ENCODE measurements at places on chromosomes 2 and 18.

- no peak overlapping the region for H3K4me3 ChIP-seq
- H3K36me3 ChIP-seq: no peaks in the 10 kb centered on the region
- H3K27me3 ChIP-seq: no peaks in the 10 kb centered on the region
- no peak overlapping the region for H3K27ac ChIP-seq
- no peak for DNase-seq
Measured at GRCh38 chr2:239803102-239803765, 221.9 kb downstream of the NDUFA10 start.

DNA sequence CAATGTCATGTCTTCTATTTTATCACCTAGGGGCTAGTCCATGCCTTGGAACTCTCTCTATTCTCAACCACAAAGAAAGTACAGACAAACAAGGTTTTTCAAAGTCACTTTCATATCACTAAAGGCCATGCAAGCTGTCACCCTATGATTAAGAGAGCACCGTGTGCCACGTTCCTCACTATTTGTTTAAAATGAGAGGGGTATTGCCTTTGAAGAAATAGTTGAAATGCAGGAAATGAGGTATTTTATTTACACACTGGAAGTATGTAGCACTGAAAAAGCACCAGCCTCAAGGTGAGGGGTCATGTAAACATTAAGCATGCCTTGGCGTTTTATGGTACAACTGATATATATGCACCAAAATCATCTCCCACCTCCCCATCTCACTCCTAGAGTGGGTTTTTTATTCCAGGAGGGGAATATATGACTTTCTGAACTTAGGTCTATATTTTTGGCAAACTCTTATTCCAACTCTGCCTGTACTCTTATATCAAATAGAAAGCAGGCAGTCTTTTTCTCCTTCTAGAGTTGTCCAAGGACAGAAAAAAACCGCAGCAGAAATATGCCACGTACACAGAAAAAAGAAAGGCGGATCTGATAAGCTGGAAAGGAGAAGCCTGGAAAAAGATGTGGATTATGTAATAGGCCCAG lies 53.5 kb downstream of the VSNL1 start:
- H3K4me1 ChIP-seq: no peaks in the 10 kb centered on the region
- no peak overlapping the region for H3K4me3 ChIP-seq
- no peaks in the 10 kb centered on the region for H3K36me3 ChIP-seq
- DNase-seq: no peak

DNA sequence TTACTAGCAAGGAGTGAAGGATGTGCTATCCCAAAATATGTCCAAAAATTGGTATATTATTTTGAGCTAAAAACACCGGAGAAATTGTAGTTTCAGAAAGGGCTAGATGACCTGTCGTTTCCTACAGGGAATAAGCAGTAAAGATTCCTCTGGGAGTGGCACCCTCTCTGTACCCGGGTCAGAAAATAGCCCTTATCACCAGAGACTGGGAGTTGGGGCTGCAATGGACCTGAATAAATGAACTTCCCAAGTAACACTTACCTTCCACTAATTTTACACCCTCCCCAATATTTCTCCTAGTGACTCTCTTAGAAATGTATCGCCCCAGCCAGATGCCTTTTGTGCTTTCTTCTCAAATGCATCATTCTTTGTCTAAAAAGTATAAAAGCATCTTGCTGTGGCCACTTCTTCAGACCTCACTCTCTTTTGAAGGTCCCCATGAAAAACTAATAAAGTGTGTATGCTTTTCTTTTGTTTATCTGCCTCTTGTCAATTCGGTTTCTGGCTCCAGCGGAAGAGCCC lies 734 bp upstream of the RMC1 start:
- H3K4me1 ChIP-seq: peaks cover 10% of the 10 kb centered on the region
- peak overlapping the region; percentile 96 for H3K4me3 ChIP-seq
- DNase-seq: no peak
- H3K27me3 ChIP-seq: no peaks in the 10 kb centered on the region
- H3K36me3 ChIP-seq: peaks cover 18% of the 10 kb centered on the region

DNA sequence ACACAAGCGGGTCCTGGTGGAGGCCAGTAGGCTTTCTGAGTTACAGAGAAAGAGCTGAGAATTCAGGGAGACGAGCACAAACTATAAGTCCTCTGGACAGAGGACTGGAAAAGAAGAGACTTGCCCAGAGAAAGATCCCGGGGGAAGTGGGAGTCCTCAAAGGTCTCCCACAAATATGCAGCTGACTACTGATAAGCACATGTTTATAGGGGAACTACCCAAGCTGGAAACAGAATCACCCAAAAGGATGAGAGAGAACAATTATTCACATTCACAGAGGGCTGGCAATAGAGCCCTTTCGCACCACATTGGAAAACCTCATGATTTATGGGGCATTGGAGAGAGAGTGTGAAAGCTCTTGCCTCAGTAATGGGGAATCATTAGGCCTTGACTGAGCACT lies 337.6 kb downstream of the IRS1 start:
- H3K4me1 ChIP-seq: no peaks in the 10 kb centered on the region
- no peak overlapping the region for H3K27ac ChIP-seq
- no peak overlapping the region for H3K4me3 ChIP-seq
- no peak for DNase-seq
- no peaks in the 10 kb centered on the region for H3K36me3 ChIP-seq

DNA sequence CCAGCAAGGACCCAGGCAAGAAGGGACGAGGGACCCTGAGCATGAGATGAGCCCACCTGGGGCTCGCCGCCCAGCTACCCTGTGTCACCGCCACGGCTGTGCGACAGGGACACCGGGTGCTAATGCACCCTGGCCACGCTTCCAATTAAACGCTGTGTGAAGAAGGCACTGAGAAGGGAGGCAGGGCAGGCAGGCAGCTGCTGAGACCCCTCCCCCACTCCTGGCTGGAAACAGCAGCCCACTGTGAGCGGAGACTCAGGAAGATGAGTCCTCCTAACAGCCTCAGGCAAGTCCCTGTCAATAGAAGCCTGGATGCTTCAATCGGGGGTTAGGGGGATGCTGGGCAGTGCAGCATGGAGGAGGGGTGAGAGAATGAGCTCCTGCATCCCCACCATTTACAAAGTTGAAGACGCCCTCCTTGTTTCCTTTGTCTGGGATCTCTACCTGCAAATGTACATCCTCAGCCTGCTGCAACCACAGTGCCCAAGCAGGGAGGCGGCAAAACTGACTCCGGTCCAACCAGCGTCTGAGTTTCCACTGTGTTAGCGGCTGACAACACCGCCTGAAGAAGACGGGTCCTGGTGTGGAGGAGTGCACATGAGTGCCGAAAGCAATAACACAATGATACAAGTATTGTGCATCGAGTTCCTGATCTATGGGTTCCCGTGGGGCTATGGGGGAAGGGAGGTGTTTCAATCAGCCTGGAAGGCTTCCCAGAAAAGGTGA lies 12.8 kb downstream of the TMEM163 start:
- H3K27me3 ChIP-seq: no peaks in the 10 kb centered on the region
- no peak overlapping the region for H3K4me3 ChIP-seq
- no peaks in the 10 kb centered on the region for H3K36me3 ChIP-seq
- H3K27ac ChIP-seq: no peak overlapping the region
- no peaks in the 10 kb centered on the region for H3K4me1 ChIP-seq
- DNase-seq: no peak

DNA sequence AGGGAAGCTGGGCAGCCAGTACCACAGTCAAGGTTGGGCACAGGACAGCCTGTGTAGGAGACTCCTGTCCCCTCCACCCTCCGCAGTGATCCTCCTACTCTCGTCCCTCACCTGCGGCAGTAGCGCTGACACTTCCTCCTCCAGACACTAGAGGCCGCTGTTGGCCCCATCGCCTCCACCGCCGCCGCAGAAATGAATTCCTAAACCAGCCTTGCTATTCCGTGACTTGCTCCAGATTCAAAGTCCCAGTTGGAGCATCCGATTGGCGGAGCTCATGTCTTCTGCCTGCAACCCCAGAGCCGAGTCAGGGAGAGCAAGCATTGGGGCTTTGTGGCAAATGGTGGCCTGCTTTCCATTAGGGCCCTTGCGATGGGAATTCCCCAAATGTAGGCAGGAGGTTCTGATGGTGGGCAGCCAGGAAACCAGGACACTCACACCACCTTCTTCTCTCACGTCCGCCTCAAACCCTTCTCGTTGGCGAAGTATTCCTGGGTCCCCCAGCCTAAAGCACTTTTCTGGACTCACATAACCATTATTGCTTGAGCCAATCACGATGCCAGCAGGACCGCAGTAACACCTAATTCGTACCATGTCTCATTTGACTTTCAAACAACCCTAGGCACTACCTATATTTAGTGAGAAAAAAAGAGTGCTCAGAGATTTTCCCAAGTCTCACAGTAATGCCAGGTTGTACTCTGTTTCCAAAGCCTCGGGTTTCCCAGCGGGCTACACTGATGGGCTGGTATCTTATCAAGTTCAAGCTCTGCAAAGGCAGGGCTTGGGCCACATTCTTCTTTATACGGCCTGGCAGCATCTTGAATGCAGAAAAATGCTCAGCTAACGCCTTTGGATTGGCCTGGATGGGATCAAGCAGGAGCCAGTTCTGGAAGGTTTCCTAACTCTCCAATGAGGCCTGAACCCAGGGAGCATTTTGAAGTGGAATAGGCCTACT lies 1.2 kb upstream of the DNAJB2 start:
- peak; percentile 85 for DNase-seq
- H3K27ac ChIP-seq: peak overlapping the region; percentile 98
- H3K4me3 ChIP-seq: peak overlapping the region; percentile 92
- peaks cover 30% of the 10 kb centered on the region for H3K4me1 ChIP-seq
- H3K36me3 ChIP-seq: peaks cover 30% of the 10 kb centered on the region

All from psoas muscle (tissue), 8 donors.